ENCODE measurements at places on chromosomes 4 and X.

DNA sequence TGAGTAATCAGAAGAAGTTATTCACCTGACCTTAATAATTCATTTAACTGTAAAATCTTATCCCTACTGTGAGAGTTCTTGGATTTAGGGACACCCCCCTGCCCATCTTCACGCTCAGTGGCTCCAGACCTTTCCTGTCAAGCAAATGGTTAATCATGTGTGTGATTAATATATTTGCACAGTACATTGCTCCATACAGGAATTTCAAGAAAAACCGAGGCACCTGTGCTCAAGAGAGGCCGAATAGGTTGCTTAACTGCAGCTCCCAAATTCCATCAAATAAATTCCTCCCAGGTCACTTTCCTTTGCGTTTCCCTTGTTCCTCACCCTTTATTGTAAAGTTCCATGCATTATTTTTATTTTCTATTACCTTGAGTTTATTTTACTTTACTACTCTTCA, 119.5 kb downstream of the STOX2 start:
- no peak for DNase-seq

DNA sequence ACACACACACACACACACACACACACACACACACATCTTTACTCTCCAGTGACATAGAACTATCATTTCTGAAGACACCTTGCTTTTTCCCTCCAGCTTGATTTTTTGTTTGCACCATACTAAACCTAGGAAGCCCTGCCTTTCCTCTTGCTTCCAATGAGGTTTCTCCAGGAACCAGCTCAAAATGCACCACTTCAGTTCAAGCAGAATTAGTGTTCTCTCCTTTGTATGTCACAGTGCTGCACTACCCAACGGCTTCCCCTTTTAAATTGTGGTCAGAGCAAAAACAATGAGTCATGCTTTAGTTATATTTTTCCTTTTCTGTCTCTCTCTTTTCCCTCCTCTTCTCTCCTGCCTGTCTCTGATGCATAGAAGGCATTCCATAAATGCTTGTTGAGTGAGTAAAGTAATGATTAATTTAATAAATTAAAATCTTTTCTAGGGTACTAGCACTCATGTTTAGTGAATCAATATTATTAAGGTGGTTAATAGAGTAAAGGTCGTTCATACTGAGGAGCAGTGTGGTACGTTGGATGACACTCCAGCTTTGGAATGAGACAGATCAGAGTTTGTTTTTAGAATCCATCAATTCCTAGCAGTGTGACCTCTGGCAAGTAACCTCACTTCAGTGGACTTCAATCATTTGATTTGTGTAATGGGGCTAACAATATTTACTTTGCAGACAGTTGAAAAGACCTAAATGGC, 5.9 kb downstream of the RTL3 start:
- peak; percentile 50 for DNase-seq

GRCh38 chrX:129678614-129679195, 23.9 kb upstream of the APLN start:
- peak; percentile 45 for DNase-seq

DNA sequence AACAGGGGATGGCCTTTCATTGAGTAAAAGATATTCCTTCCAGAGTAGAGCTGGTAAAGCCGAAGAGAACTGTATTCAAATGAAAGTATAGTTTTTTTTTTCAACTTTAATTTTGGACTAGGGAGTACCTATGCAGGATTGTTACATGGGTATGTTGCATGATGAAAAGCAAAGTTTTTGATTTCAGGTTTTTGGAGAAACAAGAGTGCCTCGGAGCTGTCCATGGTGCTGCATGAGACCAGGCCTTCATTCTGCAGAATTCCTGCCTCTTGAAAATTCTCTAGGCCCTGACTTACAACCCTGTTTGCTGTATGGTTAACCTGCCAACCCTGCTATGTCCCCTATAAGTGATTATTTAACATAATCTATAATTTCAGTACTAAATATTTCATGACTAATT, 1065.7 kb upstream of the FTHL17 start:
- no peak for DNase-seq

DNA sequence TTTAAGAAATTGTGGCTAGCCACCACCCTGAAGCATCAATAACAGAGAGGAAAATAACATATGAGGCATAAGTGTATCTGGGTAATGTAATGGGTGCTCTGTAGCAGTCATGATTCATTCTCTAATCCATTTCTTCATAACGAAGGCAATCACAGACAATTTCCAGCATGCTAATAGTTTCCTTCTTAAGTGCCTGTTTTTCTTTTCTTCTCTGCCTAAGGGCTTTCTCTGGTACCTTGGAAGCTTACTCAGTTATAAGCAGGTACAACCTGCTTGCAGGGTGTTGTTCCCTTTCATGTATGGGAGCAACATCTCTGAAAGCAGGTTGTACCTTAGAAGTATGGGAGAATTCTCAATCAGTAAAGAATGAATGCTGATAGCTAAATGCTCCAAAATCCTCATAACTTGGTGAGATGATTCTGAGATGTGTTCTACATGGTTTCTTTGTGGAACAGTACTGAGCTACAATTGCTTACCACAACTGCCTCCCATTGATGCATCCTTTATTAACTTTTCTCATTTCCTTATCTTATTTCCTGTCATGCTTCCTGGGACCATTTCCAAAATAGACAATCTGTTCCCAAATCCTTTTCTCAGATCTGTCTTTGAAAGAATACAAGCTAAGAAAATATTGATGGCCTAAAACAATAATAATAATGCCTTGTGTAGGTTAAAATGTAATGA, 247.6 kb downstream of the PAPSS1 start:
- no peak for DNase-seq

GRCh38 chr4:37747772-37748330, 61.7 kb upstream of the RELL1 start:
- DNase-seq: no peak

- no peak for DNase-seq
Observed at GRCh38 chrX:153445856-153446635, at the start of gene TREX2. Gene TREX2 (minus strand): TSS chrX:153446056. CDS start chrX:153445430, 626 bp downstream.

- no peak for DNase-seq
Observed at GRCh38 chr4:85783483-85783882, 308.5 kb downstream of the ARHGAP24 start.

GRCh38 chr4:15805583-15806517, 27.7 kb downstream of the CD38 start:
- no peak for DNase-seq

DNA sequence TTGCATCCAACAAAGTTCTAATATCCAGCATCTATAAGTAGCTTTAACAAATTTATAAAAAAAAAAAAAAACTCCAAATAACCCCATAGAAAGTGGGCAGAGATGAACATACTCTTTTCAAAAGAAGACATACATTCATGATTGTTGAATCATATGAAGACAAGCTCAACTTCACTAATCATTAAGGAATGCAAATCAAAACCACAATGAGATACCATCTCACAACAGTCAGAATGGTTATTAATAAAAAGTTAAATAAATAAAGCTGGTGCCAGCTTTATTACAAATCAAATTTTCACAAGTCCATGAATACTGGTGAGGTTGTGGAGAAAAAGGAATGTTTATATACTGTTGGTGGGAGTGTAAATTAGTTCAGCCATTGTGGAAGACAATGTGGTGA, 592.0 kb downstream of the IQCM start:
- no peak for DNase-seq

- DNase-seq: no peak
Observed at GRCh38 chr4:102775805-102776204, 15.0 kb upstream of the MANBA start.

DNA sequence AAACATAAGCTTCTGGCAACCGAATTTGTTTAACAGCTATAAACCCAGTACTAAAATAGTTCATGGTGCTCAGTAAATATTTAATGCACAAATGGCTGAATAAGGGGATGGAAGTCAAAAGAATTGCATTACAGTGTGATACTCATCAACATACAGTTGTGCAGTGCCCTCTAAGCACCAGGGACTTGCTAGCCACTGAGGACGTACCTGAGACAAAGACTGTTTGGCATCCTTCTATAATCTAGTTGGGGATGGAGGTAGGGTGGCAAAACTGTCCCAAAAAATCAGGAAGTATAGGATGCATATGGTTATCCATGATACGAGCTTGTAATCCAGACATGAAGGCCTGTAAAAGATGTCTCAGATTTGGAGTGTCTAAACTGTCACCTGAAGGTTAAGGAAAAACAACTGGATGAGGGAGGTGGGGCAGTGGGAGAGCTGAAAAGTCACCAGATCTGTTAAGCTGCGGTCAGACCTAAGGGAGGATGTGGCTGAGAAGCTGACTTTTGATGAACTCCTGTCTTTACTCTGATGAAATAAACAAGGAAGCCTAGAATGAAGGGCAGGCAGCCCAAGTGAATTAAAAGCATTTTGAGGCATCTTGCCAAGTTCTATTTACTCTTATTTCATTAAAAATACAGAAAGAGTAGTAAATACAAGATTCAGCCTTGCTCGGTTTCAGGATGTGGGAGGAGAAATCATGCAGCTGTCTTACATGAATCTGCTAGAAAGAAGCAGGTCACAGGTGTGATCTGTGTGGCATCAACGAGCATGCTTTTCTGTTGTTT, 12.0 kb upstream of the CD38 start:
- DNase-seq: peak; percentile 83

DNA sequence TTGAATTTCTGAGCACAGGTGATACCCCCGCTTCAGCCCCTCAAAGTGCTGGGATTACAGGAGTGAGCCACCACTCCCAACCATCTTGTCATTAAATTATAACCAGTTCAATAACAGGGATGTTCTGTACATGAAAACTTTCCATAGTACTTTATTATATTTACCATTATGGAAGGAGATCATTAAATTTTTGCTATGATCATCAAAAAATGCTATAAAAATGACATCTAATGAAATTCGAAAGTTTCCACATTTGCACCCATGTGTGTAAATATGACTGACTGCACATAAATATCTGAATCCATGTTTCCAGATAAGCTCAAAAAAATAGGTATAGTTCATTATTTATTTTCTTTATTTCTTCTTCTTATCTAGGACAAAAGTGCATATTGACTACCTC, 182.6 kb downstream of the FBXO8 start:
- DNase-seq: no peak

Measured in activated CD8-positive, alpha-beta memory T cell treated with anti-CD3 and anti-CD28 coated beads, Interleukin-2, amount 10 ng/mL, durations not matched to agents 7 days and 5 days (primary cell).